ENCODE measurements at places on chromosomes 7 and 10.

DNA sequence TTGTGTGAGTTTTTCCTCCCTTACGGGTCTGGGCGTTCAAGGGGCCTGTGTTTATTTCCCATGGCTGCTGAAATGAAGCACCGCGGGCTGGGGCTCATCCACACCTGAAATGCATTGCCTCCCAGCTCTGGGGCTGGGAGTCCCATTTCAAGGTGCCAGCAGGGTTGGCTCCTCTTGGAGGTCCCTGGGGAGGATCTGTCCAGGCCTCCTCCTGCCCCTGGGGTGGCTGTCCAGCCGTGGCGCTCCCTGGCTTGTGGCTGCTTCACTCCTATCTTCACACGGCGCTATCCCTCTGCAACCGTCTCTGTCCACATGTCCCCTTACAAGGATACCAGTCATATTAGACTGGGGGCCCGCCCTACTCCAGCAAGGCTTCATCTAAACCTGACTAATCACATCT lies 41.1 kb upstream of the CNPY1 start:
- DNase-seq: no peak

DNA sequence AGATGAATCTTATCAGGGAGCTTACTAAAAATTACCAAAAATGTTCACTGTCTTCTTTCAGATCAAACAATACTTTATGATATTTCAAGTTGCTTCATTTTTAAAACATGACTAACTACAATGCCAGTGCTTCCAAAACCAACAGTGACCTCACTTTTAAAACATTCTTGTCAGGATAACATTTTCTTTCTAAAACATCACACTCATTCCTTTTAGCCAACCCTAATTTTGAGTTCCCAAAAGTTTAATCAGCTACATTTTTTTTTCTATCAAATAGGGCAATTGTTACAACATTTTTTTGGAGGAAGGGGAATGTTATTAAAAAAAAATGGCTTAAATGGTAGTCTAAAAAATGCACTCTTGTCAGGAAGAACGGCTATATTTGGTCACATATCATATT lies 37.3 kb downstream of the RTKN2 start:
- DNase-seq: peak; percentile 74

DNA sequence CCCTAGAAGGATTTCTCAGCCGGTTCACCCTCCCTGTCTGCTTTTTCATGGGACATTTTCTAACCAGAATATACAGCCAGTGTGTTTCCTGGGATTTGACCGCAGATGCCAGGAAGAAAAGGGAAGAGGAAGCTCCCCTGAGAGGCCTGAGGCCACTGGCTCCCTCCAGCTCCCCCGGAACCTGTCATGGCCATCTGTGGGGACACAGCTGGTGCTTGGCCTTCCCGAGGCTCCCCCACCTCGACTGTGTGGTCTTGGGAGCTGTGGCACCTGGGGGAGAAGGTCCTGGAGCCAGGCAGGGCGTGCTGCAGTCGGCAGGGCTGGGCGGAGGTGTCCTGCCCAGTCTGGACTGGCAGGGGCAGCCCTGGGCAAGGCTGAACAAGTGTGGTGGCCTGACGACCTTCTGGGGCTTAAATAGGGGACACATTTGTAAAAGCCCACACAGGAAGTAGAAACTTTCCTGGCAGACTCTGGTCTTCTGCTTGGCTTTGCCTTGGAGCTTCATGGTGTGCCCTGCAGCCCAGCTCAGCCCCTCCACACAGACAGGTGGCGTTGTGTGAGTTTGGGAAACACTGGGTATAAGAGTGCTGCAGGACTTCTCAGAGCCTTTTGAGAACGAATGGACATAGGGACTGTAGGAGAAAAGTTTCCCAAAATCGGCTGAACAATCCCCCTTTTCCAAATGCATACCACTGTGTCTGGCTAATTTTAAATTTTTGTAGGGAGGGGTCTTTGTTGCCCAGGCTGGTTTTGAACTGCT lies 6.8 kb downstream of the BRI3 start:
- no peak for DNase-seq

- no peak for DNase-seq
These were observed 151.0 kb downstream of the NRF1 start for GRCh38 chr7:129762387-129762969.

DNA sequence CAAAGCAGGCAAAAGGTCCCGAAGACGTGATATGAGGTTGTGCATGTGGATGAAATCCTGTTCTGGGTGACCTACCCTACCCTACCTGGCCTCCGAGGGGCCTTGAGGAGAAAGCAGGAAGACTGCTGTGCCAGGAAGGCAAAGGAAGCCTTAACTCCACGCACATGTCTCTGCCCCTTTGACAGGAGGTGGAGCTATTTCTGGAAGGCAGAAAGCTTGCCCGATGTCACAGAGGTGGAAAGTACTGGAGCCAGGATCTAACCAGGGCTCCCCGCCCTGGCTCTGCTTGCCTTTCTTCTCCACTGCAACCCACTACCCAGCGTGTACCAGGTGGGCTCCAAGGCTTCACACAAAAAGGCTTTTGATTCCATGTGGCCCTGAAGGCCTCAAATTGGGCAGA lies 66.4 kb upstream of the DDC start:
- no peak for DNase-seq

GRCh38 chr7:110960811-110961210 lies 130.1 kb upstream of the LRRN3 start:
- no peak for DNase-seq

GRCh38 chr7:55026867-55027490 lies 8.2 kb downstream of the EGFR start:
- no peak for DNase-seq

- DNase-seq: no peak
These were observed 7.0 kb downstream of the PSD start for GRCh38 chr10:102411341-102412255.

DNA sequence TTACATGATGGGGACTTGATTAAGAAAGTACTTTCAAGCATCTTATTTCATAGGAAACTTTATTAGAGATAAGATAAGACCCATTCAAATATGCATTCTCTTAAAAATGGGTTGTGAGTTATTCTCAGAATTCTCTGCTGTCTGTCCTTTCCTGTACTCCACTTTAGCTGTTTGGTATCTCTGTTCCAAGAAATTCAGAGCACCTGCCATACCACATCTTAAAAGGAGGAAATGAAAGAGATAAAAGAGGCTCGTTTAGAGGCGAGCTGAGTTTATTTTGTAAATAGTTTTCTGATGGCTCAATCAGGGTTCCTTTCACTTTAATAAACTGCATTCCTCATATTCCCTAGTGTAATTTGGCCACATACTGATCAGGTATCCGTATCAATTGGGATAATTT lies 87.2 kb downstream of the MDFIC start:
- no peak for DNase-seq
